ENCODE measurements at places on chromosomes 4 and X. TPM values are rescaled to one million over a fixed set of nuclear protein-coding genes. Genes with fewer than 3 reads are reported as not detected.

The TRPC5OS gene
- not detected for total RNA-seq

GRCh38 chrX:49111791-49112190 lies 11.7 kb downstream of the GPKOW start:
- no peaks in the 10 kb centered on the region for H3K36me3 ChIP-seq
- H3K4me1 ChIP-seq = no peaks in the 10 kb centered on the region
- no peaks in the 10 kb centered on the region for H3K27me3 ChIP-seq
- H3K4me3 ChIP-seq = no peak overlapping the region
- no peak for DNase-seq

The NKX3-2 gene
- total RNA-seq = under 0.01 TPM

DNA sequence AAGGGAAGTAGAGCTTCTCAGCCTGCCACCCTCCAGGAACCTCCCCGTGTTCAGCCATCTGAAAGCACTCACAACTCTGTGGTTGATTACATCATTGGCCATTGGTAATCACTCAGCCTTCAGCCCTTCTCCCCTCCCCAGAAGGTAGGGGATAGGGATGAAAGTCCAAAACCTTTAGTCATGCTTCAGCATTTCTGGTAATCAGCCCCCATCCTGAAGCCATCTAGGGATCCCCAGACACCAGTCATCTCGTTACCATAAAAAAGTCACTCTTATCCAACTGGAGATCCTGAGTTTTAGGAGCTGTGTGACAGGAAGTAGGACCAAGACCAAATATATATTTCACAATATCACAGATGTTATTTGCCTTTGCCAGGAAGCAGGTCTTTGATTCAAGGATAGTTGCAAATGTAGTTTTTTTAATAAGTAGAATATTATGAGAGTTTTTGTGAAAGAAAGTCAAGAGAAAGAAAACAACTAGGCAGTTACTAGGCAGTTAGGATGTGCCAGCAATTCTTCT lies 364.6 kb upstream of the NOCT start:
- no peaks in the 10 kb centered on the region for H3K27me3 ChIP-seq
- peaks cover 16% of the 10 kb centered on the region for H3K4me1 ChIP-seq
- H3K27ac ChIP-seq = peak overlapping the region; percentile 33
- H3K36me3 ChIP-seq = no peaks in the 10 kb centered on the region
- peak; percentile 81 for DNase-seq
- 0 out of 2 replicates have a peak overlapping the region, but pooled peaks have one; percentile 11 for H3K4me3 ChIP-seq

GRCh38 chr4:143643399-143643798 lies 57.1 kb downstream of the FREM3 start:
- no peaks in the 10 kb centered on the region for H3K4me1 ChIP-seq
- no peak for DNase-seq
- H3K36me3 ChIP-seq = no peaks in the 10 kb centered on the region
- no peaks in the 10 kb centered on the region for H3K27me3 ChIP-seq
- no peak overlapping the region for H3K4me3 ChIP-seq

GRCh38 chrX:11566173-11566572 lies 99.5 kb downstream of the ARHGAP6 start:
- H3K4me1 ChIP-seq = no peaks in the 10 kb centered on the region
- no peak for DNase-seq
- no peaks in the 10 kb centered on the region for H3K36me3 ChIP-seq
- H3K27ac ChIP-seq = no peak overlapping the region
- H3K4me3 ChIP-seq = no peak overlapping the region

The SMAD1 gene
- total RNA-seq = 24.0 TPM

GRCh38 chr4:142929526-142929925 lies 83.4 kb upstream of the INPP4B start:
- H3K27ac ChIP-seq = no peak overlapping the region
- no peaks in the 10 kb centered on the region for H3K36me3 ChIP-seq
- H3K27me3 ChIP-seq = no peaks in the 10 kb centered on the region
- no peak overlapping the region for H3K4me3 ChIP-seq
- DNase-seq = no peak

DNA sequence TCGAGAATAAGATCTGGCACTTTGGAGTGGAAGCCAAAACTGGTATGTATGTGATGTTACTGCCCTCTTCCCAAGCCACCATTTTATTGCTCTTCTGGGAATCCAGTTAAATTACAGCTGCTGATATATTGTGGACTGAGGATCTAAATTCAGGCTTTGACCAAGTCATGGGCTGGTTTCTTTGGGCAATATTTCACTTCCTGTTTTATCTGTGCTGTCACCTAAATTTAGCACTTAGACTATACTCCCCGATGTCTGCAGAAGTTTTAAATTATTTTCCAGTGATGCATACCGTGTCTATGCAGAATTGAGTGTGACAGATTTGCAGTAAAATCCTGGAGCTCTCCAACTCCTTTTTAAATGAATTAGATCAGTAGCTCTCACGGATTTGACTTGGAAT lies 100.0 kb downstream of the TEX13A start:
- no peak for DNase-seq
- H3K4me3 ChIP-seq = no peak overlapping the region
- H3K4me1 ChIP-seq = no peaks in the 10 kb centered on the region
- no peak overlapping the region for H3K27ac ChIP-seq
- H3K36me3 ChIP-seq = no peaks in the 10 kb centered on the region
- H3K27me3 ChIP-seq = no peaks in the 10 kb centered on the region

DNA sequence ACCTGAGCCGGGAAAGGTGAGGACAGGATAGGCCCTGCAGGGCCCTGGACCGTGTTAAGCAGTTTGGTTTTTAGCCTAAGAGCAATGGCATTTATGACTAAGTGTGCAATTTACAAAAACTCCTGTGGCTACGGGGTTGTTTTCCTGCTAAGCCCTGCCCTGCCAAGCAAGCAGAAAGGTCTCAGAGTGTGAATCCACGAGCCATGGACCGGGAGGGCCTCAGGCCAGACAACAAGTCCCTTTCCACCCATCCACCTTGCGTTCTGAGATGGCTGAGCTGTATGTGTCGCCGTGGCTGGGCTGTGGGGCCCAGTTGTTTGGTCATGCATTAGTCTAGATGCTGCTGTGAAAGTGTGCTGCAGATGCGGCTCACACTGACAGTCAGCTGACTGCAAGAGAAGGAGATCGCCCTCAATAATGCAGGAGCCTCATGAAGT lies 33.9 kb upstream of the AFAP1 start:
- no peaks in the 10 kb centered on the region for H3K36me3 ChIP-seq
- DNase-seq = peak; percentile 86
- no peaks in the 10 kb centered on the region for H3K27me3 ChIP-seq
- H3K4me3 ChIP-seq = no peak overlapping the region
- peak overlapping the region; percentile 62 for H3K27ac ChIP-seq

The RHOXF2 gene
- not detected for total RNA-seq

- no peaks in the 10 kb centered on the region for H3K4me1 ChIP-seq
- H3K36me3 ChIP-seq = no peaks in the 10 kb centered on the region
- no peak overlapping the region for H3K27ac ChIP-seq
- H3K27me3 ChIP-seq = peaks cover 23% of the 10 kb centered on the region
Observed at GRCh38 chr4:71689822-71690221, 94.1 kb downstream of the GC start.

DNA sequence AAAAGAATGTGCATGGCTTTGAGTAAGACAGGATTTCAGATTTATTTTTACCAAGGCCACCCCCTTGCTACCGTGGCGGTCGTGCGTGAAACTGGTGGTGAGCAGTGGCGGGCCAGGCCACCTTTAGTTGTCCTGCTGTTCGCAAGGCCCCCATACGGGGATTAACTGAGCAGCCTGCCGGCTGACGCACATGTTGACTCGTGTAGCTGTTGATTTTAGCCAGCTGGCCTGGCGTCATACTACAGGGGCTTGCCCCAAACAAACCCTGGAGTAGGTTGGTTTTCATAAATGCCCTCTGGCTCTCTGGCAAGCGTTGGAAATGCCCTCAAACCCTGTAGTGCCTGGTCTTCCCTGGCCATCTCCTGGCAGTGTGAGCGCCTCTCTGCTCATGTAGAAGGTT lies 28.4 kb downstream of the WFS1 start:
- H3K4me1 ChIP-seq = no peaks in the 10 kb centered on the region
- DNase-seq = no peak
- H3K27ac ChIP-seq = no peak overlapping the region
- H3K36me3 ChIP-seq = no peaks in the 10 kb centered on the region
- no peak overlapping the region for H3K4me3 ChIP-seq

- H3K4me3 ChIP-seq = no peak overlapping the region
- DNase-seq = no peak
- H3K36me3 ChIP-seq = no peaks in the 10 kb centered on the region
- no peaks in the 10 kb centered on the region for H3K4me1 ChIP-seq
Observed at GRCh38 chrX:17009856-17010625, 63.6 kb downstream of the REPS2 start.

DNA sequence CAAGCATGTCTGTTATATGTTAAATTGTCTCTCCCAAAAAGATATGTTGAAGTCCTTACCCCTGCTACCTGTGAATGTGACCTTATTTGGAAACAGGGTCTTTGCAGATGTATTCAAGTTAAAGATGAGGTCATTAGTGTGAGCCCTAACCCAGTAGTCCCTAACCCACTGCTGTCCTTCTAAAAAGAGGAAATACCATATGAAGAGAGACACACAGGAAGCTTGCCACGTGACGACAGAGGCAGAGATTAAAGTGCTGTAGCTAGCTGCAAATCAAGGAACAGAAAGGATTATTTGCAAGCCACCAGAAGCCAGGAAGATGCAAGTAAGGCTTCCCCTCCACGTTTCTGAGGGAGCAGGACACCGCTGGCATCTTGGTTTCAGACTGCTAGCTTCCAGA lies 150.1 kb downstream of the HNRNPD start:
- H3K4me3 ChIP-seq = no peak overlapping the region
- no peaks in the 10 kb centered on the region for H3K27me3 ChIP-seq
- no peaks in the 10 kb centered on the region for H3K36me3 ChIP-seq
- DNase-seq = no peak
- H3K27ac ChIP-seq = no peak overlapping the region

DNA sequence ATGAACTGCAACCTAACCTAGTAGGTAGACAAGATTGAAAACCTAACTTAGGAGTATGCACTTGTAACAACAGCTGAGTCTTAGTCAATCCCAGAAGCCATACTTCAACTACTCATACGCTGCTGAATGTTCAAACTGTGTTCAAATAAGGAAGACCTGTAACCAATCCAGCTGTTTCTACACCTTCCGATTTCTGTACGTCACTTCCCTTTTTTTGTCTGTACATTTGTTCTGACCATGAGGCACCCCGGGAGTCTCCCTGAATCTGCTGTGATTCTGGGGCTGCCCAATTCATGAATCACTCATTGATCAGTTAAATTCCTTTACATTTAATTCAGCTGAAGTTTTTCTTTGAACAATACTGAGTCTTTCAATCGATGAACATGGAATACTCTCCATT lies 89.5 kb downstream of the BMP3 start:
- DNase-seq = no peak
- no peaks in the 10 kb centered on the region for H3K27me3 ChIP-seq
- H3K27ac ChIP-seq = no peak overlapping the region
- H3K36me3 ChIP-seq = no peaks in the 10 kb centered on the region

- peaks cover 12% of the 10 kb centered on the region for H3K4me1 ChIP-seq
- no peaks in the 10 kb centered on the region for H3K36me3 ChIP-seq
- H3K27me3 ChIP-seq = no peaks in the 10 kb centered on the region
- peak; percentile 40 for DNase-seq
- peak overlapping the region; percentile 38 for H3K27ac ChIP-seq
- H3K4me3 ChIP-seq = peak overlapping the region; percentile 79
Observed at GRCh38 chrX:48919360-48919841, 577 bp upstream of the PIM2 start.

DNA sequence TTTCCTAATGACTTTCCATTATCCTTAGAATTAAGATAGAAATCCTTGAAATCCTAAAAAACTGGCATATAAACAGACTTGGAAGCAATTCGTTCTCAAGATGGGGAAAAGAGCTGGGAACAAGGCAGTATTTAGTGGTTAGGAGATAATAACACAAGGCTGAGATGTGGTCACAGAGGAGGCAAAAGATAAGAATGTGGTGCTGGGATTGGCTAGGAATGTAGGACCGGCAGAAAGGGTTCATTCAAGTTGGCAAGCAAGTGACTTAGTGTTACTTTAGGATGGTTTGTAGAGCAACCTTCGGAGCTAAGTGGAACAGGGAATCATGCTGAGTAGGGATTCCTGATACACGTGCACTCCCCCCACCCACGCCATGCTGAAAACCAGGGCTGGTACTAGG lies 121.9 kb upstream of the RPS6KA3 start:
- no peak for DNase-seq
- H3K4me1 ChIP-seq = no peaks in the 10 kb centered on the region
- no peak overlapping the region for H3K27ac ChIP-seq
- no peak overlapping the region for H3K4me3 ChIP-seq
- H3K36me3 ChIP-seq = no peaks in the 10 kb centered on the region
- H3K27me3 ChIP-seq = no peaks in the 10 kb centered on the region

The NAAA gene
- 56.4 TPM for total RNA-seq

GRCh38 chr4:152460488-152460887 lies 75.4 kb downstream of the FBXW7 start:
- H3K36me3 ChIP-seq = no peaks in the 10 kb centered on the region
- no peak overlapping the region for H3K4me3 ChIP-seq

GRCh38 chr4:182207830-182208396 lies 35.3 kb upstream of the TENM3 start:
- H3K27me3 ChIP-seq = no peaks in the 10 kb centered on the region
- no peaks in the 10 kb centered on the region for H3K36me3 ChIP-seq
- peak overlapping the region; percentile 7 for H3K27ac ChIP-seq
- DNase-seq = peak; percentile 53
- no peak overlapping the region for H3K4me3 ChIP-seq
- H3K4me1 ChIP-seq = peaks cover 4% of the 10 kb centered on the region
